ENCODE measurements at places on chromosomes 12 and 14.

GRCh38 chr14:21940887-21941856 is 267.6 kb upstream of the OR4E1 start:
- DNase-seq = no peak

DNA sequence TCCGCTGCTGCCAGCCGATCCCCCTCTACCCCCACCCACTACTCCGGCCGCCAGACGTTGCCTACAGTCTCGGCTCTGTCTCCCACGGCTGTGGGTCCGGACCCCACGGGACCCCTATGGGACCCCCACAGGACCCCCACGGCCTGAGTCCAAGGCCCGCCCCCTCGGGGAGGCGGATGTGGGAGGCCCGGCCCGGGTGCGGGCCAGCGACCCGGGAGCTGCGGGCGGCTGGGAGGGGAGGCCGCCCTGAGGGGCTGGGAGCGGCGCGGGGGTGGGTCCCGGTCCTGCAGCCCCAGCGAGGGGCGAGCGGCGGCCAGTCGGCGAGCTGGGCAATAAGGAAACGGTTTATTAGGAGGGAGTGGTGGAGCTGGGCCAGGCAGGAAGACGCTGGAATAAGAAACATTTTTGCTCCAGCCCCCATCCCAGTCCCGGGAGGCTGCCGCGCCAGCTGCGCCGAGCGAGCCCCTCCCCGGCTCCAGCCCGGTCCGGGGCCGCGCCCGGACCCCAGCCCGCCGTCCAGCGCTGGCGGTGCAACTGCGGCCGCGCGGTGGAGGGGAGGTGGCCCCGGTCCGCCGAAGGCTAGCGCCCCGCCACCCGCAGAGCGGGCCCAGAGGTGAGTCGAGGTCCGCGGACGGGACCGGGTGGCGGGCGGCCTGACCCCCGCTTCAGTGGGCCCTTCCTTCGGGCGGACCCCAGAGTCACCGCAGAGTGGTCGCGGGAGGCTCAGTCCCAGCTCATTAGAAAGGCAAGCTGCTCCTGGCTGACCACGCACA is at the start of gene ACVRL1:
Gene ACVRL1 (plus strand): TSS at position 422 of the 773 bp plus-strand sequence. CDS start 4,971 bp downstream, outside the sequence.
- no peak for DNase-seq

DNA sequence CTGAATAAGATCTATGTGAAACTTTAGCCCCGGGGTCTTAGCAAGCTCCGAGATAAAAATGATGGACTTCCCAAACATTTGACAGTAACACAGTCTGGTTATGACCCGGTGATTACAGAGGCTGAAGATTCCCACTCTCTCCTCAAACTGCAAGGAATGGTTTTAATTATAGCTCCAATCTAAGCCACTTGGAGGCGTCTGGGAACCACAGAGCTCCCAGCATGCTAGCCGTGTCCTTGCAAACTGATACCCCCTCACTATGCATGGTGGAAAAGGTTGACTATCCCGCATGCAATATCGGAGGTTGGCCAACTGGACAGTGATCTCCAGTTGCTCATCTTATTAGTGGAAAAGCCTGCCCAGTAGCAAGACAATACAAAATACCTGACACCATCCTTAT is 76.5 kb upstream of the GRIN2B start:
- DNase-seq = no peak

DNA sequence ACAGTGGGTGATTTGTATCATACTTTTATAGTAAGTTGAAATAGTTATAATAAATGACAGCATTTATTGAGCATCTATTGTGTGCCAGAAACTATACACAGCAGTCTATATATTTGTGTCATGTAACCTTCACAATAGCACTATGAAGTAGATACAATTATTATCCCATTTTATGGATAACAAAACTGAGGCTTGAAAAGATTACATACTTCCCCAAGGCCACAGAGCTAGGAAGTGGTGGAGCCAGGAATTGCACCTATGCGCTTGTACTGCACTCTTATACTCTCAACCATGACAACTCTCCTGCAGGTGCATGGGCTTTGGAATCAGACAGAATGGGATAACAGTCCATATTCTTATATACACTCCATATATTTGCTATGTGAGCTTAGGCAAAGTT is 110.6 kb upstream of the SOX5 start:
- DNase-seq = no peak

DNA sequence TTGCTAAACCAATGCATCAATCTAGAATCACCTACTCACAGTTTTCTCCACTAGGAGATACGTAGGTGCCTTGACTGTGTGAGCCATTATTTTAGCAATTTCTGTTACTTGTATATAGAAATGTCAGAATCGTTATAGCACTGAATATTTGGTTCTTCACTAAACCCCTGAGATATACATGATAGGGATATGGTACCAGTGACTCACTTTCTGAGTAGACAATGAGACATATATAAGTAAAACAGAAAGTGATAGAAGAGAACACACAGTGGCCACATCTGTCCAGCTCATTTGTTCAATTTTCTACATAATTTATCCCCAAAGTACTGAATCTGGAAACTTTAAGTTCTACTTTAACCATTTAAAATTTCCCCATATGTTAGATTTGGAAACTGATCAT is 1505.5 kb upstream of the TMEM132C start:
- DNase-seq = no peak

- no peak for DNase-seq
Measured at GRCh38 chr12:110316861-110317260, 35.8 kb downstream of the ATP2A2 start.

GRCh38 chr12:120283318-120283717 is 8.4 kb downstream of the RNU4-2 start:
- DNase-seq = no peak

DNA sequence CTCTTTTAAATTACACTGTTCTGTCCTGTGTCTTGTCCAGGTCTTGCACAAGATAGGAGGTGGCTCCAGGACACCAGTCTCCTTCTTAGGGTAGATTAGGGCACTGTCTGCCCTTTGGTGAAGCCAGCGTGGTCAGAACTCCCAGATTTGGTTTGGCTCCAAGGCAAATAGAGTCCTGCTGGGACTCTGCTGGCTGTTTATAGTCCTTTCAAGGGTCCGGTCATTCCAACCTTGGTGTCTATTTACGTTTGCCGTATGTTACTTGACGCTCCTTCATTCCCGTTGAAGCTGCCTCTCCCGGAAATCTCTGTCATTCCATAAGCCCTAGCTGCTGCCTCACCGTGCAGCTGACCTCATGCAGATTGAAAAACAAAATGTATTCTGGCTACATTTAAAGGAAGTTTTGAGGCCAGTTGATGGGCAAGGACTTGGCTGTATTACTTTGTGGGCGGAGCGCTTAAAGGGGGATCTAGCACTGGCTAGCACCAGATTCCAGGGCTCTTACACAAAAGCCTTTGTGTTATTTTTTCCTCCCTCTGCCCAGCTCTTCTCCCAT is 180.6 kb downstream of the AKAP6 start:
- no peak for DNase-seq

- DNase-seq = no peak
Measured at GRCh38 chr12:127459166-127459565, 807.8 kb upstream of the TMEM132C start.

DNA sequence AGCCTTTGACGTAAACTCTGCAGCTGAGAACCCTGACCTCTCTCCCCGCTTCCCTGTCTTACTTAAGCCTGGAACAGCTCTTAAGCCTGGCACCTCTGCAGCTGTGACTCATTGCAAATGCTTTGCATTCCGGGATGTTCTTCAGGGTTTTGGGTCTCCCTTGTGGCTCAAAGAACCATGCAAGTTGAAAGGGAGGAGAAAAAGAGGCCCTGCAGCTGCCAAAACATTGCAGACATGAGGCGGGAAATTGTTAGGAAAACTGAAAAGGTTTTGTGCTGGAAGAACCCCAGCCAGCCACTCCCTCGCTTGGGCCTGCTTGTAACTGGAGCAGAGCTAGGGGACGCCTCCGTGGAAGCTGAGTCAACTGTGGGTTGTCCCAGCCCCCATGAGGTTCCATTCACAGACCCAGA is 60.2 kb upstream of the FERMT2 start:
- no peak for DNase-seq

DNA sequence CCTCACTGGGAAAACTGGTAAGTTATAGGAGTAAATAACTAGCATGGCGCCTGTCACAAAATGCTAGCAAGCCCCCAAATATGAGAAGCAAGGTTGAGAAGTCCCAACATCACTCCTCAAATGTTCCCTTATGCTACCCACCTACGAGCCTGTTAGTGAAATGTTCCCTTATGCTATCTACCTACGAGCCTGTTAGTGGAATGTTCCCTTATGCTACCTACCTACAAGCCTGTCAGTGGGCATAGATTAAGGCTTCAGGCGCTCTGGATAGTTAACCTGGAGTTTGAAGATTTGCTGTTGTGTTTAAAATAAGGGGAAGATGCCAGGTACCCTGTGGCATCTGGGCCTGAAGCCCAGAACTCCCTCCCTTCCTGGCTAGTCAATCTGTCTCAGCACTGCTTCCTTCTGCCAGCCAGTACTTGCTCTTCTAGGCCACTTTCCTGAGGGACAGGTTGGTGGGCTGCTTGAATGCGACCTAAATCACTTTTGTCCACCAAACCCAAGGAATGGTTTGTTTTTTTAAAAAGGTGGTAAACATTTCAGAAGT is 67.1 kb upstream of the SINHCAF start:
- DNase-seq = no peak

DNA sequence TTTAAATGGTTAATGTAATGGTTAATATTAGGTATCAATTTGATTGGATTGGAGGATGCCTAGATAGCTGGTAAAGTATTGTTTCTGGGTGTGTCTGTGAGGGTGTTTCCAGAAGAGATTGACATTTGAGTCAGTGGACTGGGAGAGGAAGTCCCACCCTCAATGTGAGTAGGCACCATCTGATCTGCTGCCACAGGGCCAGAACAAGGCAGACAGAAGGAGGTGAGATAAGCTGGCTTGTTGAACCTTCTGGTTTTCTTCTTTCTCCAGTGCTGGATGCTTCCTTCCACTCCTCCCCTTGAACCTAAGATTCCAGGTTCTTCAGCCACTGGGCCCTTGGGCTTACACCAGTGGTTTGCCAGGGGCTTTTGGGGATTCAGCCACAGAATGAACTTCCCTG is 756.5 kb upstream of the LRFN5 start:
- no peak for DNase-seq

- DNase-seq = peak; percentile 63
Measured at GRCh38 chr14:52067873-52068614, 815 bp downstream of the NID2 start.

DNA sequence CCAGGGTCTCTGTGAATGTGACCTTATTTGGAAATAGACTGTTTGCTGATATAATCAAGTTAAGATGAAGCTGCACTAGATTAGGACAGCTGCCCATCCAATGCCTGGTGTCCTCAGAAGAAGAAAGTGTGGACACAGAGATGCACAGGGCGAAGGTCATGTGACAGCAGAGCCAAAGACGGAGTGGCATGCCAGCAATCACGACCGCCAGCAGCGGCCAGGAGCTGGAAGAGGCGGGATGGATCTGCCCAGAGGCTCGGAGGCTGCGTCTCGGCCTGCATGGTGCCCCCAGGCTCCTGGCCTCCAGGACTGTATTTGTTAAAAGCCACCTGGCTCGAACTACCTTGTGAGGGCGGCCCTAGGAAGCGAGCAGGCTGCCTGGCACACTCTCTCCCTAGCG is 76.5 kb downstream of the RFLNA start:
- no peak for DNase-seq

DNA sequence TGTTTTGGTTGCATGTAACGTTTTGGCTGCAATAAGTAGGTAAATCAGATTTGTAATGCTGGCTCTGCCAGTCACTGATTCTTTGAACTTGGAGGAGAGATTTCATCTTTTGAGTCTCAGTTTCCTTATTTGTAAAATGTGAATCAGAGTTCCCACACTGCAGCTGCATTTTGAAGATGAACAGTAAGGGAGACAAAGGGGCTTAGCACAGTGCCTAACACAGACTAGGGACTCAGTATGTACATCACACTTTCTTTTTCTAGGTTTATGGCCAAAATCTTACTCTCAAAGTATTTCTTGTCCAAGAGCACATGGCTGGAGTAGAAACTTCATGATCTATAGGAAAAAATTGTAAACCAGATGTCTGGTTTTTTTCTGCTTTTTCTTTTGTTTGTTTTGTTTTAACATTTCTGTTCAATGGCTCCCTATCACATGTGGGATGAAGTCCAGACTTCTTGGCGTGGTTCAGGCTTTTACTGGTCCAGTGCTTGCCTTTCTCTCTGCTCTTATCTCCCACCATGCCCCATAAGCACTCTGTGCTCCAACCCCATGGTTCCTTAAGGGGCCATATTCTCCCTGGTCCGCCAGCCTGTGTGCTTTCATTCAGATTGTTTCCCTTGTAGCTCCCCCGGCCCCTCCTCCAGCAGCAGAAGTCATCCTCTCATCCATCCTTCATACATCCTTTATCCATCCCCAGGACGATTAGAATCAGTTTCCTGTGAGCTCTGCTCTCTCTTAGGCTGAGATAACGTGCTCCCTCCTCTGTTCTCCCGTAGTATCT is 58.0 kb downstream of the SYNE2 start:
- DNase-seq = no peak

DNA sequence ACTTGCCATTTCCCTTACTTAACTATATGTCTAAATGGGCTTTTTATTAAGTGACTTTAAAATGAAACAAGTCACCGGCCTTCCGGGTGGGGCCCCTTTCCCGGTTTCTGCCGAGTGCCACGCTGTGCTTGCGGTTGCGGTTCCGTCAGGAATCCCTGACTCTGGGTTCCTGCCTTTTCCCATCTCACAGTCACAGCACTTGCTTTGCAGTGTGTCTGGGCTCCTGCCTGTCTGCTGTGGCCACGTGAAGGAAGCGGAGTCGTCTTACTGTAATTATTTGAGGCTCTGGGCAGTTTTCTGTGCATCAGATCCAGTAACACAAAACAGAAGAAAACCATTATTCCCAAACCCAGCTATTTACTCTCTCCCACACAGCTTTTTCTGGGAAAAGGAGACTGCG is 44.0 kb upstream of the FRMD6 start:
- DNase-seq = no peak

GRCh38 chr14:75132382-75133086 is 5.7 kb upstream of the NEK9 start:
- DNase-seq = peak; percentile 74

- no peak for DNase-seq
Measured at GRCh38 chr12:117151403-117152031, 38.8 kb downstream of the FBXO21 start.

- DNase-seq = no peak
Measured at GRCh38 chr14:49940808-49941421, 48.0 kb downstream of the ARF6 start.

DNA sequence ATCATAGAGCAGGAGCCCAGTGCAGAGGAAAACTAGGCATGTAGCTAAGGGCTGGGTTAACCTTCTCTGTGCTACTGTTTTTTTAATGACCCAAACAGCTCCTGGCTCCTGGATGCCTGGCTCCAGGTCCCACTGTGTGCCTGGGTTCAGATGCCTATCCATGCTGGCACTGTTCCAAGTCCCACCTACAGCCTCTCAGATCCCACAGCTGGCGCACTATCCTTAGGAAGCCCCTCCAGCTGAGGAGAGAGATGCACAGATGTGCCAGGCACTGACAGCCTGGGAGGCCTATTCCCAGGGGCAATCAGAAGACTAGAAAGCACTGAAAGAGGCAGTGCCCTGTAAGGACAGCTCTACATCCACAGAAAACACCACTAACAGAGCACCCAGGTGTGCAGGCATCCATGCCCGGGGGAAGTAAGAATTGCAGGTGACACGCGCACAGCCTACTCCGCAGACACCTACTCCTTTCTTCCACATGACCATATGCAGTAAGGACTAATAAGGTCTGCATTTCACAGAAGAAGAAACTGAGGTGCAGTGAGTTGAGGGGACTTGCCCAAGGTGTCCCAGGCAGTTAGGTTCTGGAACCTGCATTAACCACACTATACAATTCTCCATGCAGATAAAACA is 51.2 kb downstream of the PITPNM2 start:
- no peak for DNase-seq

- DNase-seq = no peak
Measured at GRCh38 chr14:86442135-86442534, 912.2 kb downstream of the FLRT2 start.

GRCh38 chr12:79373896-79374499 is 316.8 kb downstream of the PAWR start:
- peak; percentile 77 for DNase-seq

GRCh38 chr12:77510985-77511384 is 319.7 kb upstream of the NAV3 start:
- DNase-seq = no peak

All from HAP-1 (cell line).